Hematopoietic multipotent progenitor cell treated with erythropoietin and hydrocortisone succinate and interleukin-3 and kit ligand, for 17 days (in vitro differentiated cells): ENCODE measurements at places on chromosomes 11 and 22.

GRCh38 chr11:100515087-100515486 is 172.0 kb upstream of the ARHGAP42 start:
- no peak for DNase-seq

- DNase-seq, result no peak
Observed at GRCh38 chr11:81932303-81932702, 801.4 kb downstream of the FAM181B start.

GRCh38 chr11:62552485-62553079 is 6.0 kb upstream of the AHNAK start:
- DNase-seq, result no peak

- DNase-seq, result no peak
Observed at GRCh38 chr22:46638601-46639431, 18.6 kb downstream of the GRAMD4 start.

DNA sequence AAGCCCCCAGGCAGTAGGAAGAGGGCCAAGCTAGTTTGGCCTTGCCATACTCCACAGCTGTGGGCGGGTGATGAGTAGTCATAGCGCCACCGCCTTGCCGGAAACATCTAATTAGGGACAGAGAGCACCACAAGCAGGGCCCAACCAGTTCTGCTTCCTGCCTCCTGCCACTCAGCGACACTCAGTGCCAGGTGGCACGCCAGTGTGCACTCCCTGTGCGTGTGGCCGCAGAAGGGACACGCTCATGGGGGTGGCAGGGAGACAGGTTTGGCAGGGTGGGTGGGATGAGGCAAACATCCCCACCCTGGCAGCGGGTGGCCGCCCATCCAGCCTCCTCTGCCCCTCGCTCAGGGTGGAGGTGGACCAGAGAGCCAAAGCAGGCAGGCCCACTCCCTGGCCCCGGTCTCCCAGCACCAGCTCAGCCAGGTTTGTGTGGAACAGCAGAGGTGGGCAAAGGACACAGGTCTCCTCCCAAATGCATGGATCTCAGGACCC is 4.9 kb downstream of the OVOL1 start:
- DNase-seq, result no peak

- DNase-seq, result no peak
Observed at GRCh38 chr11:24932110-24933000, 435.5 kb downstream of the LUZP2 start.

DNA sequence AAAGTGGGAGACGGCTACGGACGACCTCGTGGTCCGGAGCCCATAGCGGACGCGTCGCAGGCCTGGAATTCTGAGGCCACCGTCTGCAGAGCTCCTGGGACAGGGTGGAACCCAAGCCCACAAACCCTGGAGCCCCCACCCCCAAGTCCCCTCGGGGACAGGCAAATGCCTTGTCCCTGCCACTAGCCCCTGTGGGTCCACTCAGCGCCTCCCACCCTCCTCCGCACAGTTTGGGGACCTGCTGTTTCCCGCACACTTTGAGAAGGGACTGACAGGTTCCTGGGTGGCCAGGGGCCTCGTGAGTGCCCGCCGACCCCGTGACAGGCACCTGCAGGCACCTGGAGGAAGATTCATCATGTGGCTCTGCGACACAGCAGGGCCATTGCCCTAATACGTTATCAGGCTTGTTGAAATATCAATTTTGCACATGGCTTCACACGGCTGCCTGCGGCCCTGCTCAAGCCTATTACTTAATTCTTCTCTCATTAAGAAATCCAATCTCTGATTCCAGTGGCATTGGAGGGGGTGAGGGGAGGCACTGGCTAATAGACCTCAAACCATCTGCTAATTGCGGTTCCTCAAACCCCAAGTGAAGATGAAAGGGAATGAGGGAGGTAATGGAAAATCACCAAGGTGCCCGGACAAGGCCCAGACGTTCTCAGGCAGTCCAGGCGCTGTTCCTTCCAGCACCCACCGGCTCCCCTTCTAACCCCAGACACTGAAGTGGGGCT is 672.5 kb downstream of the BRD1 start:
- no peak for DNase-seq

GRCh38 chr22:45090497-45090910 is 73.2 kb upstream of the NUP50 start:
- no peak for DNase-seq

- DNase-seq, result no peak
Observed at GRCh38 chr22:44453441-44454112, 44.5 kb downstream of the RTL6 start.

- no peak for DNase-seq
Observed at GRCh38 chr22:44373234-44373633, 60.5 kb upstream of the SHISAL1 start.

DNA sequence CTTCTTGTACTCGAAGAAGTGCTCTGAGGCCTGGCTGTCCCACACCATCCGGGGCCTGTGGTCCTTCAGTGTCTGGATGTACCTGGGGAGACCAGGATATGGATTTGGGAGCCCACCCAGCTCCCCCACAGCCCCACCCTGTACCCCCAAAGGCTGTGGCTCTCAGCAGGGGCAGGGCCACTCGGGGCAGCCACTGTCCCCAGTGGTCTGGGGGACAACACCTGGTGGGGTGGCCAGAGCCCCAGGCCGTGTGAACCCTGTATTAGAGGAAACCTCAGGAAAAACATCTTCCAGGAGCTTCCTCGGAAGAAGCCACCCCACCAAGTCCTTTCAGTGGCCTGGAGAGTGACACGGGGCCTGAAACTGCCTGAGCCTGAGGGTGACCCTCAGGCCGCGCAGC is 27.8 kb downstream of the TSPAN4 start:
- no peak for DNase-seq

DNA sequence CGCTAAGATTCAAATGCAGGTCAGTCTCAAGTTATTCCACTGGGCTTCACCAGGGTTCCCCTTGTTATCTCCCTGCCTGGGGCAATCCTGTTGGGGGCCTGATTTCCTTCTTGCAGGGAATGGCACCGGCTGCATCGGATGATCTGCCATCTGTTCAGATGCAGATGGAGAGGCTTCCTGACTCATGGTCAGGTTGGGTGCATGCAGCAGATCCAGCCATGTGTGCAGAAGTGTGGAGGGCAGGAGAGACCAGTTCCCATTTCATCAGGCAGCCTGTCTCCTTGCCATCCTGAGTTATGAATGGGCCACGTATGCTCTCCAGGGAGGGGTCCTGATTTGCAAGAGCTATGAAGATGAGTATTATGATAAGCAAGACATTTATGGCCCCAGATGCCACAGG is 161.2 kb upstream of the PLET1 start:
- no peak for DNase-seq

DNA sequence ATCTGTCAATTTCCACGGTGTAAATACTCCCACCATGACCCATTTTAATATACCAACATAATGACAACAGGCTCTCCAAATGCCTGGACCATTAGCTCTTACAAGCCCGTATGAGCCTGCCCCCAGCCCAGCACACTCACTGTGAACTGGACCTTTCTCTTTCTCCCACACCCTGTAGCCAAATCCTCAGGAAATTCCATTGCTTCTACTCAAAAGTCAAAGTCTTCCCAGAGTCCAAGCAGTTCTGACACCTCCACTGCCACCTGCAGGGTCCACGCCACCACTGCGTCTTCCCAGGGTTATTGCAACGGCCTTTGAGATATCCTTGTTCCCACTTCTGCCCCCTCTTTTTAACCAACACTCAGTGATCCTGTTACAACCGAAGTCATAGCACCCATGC is 110.1 kb upstream of the ASPHD2 start:
- no peak for DNase-seq

- no peak for DNase-seq
Observed at GRCh38 chr11:33412241-33412640, 155.1 kb downstream of the HIPK3 start.

DNA sequence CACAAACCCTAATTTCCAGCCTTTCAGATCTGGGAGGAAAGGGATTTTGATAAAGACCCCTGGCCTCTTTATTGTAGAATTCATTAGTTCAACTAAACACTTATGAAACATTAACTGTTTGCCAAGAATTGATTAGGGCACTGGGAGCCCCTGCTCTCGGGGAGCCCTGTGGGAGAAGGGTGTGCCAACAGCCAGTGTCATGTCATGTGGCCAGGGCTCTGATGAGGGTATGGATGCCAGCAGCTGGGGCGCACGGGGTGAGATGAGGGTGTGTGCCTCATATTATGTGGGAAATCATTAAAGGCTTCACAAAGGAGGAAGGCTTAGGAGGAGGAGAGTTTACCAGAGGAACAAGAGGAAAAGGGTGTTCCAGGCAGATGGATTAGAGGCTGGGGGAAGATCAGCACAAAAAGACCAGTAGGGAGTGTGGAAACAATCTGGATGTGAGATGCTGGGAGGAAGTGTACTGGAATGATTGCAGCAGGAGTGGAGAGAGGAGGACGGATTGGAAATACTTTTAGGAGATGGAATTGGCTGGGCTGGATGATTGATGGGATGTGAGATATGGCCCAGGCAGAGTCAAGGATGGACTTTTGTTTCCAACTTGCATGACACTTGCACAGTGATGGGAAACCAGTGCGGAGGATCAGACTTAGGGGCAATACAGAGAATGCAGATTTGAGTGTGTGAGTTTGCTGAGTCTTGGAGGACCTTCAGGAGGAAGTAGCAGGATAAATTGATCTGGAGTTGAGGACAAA is 137.8 kb downstream of the CSNK2A3 start:
- no peak for DNase-seq

DNA sequence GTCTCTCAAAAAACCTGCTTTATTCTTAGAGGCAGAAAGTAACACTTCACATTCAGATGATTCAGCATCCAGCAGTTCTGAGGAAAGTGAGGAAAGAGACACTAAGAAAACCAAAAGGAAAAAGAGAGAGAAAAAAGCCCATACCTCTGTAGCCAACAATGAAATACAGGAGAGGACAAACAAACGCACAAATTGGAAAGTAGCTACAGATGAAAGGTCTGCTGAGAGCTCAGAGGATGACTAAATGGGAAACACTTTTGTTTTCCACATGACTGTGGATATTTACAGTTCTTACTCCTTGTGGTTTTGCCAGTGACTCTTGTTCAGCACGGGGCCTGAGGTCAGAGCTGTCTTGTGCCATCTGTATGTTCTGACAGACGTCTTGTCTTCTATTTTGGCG is 3.8 kb downstream of the TIMM8B start:
- DNase-seq, result no peak

DNA sequence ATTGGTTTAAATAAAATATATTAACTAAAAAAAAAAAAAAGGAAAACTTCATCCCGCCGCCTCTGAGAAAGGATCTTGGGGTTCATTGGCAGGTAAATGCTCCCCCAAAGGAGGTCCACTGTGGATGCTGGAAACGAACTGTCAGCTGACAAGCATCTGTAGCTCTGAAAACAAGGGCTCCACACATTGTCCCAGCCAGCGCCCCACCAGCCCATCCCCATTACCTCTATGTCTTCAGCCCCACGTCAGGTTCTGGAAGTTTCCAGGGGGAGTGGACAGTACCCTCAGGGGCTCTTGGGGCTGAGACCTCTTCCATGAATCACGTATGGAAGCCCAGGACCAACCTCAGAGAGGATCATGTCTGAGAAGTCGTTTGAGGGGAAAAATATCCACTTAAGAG is 66.4 kb upstream of the WNT7B start:
- no peak for DNase-seq
